Spleen (tissue), 13 donors: ENCODE measurements at places on chromosomes 2 and 18.

DNA sequence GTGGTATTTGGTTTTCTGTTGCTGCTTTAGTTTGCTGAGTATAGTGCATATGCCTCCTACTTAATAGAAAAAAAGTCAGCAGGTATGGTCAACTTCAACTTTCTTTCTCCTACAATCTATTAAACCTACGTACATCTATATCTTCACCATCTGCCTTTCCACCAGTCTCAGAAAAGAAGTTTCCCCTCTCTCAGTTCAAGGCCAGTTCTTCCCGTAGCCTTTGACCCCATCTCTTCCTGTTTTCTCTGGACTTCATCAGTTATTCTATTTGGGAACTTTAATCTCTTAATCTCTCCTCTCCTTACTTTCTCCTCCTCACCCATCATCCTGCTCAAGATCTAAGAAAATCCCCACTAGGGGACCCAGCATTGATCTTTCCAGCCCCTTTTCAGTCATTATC lies 5.7 kb downstream of the PTRHD1 start:
- DNase-seq = no peak

- no peak for DNase-seq
Observed at GRCh38 chr2:64838817-64839216, 150.4 kb upstream of the SLC1A4 start.

- DNase-seq = no peak
Observed at GRCh38 chr2:172877826-172878225, 142.2 kb downstream of the RAPGEF4 start.

- DNase-seq = no peak
Observed at GRCh38 chr18:76715012-76715610, 107.2 kb upstream of the ZNF236 start.

DNA sequence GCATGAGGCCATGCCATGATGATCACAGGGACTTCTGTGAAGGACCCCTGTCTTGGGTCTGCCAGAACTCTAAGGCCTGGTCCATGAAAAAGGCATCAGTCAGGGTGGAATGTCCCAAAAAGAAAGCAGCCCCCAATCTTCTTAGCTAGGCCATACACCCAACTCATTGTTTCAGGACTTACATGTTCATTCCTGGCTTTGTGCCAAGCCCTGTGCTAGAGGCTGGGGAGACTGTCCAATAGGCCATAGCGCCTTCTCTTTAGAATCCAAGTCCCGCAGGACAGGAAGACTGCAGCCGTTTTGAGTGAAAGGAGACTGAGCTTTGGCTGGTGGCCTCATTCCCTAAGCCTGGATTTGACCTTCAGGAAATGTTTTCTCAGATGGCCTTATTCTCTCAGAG lies 247.3 kb downstream of the PRKCE start:
- DNase-seq = no peak

DNA sequence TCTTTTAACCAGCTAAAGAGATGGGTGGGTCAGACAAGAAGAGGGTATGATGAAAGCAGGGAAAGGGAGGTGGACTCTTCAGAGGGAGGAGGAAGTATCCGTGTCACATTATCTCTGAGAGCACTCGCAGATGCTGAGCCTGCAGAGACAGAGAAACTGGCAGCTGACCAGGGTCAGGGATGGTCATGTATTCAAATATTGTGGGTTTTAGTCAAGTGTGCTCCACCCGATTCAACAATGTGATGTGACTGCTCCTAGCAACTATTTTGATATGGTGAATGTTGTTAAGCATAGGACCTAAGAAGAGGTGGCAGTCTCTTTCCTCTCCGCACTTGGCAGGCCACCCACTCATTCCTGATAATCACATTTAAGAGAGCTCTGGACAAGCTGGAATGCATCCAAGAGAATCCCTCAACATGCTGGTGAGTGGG lies 1.3 kb upstream of the CLIP4 start:
- no peak for DNase-seq
